ENCODE measurements at places on chromosomes 11 and 22. TPM values are rescaled to one million over a fixed set of nuclear protein-coding genes. Genes with fewer than 3 reads are reported as not detected.

Gene NRGN
- total RNA-seq: 2.2 TPM

DNA sequence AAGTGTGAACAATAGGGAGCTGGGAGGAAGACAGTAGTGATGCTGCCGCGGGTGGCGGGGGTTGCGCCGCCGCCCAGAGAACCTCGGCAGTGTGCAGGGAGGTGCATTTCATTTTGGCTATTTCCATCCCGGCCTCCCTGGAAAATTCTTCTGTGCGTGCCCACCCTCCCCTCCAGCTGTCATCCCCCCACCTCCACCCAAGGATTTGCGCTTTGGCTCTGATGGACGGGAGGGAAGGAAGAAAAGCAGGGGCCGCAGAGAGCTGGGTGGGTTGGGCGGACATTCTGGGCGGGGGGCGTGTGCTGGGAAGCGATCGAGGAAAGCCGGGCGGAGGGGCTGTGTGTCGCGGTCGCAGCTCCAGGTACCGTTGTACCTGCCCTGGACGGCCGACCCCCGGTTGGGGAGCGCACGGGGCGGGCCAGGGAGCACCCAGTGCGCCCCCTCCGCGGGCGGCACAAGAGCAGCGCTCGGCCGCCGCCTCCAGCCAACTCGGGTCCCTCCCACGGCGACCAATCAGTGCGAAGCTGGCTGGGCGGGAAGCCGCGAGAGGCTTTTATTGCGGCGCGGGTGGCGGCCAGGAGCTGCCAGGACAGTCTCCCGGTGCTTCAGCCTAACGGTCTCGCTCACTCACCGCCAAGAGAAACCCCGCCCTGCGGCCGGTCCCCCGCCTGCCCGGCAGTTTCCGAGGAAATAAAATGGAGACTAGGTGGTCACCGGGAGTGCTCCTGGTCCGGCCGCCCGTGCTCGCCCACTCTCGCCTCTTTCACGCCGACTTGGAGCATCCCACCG, 1.6 kb downstream of the NCAM1 start:
- H3K36me3 ChIP-seq: no peaks in the 10 kb centered on the region
- H3K4me3 ChIP-seq: peak overlapping the region; percentile 64
- peak overlapping the region; percentile 83 for H3K27ac ChIP-seq
- peaks cover 5% of the 10 kb centered on the region for H3K4me1 ChIP-seq

DNA sequence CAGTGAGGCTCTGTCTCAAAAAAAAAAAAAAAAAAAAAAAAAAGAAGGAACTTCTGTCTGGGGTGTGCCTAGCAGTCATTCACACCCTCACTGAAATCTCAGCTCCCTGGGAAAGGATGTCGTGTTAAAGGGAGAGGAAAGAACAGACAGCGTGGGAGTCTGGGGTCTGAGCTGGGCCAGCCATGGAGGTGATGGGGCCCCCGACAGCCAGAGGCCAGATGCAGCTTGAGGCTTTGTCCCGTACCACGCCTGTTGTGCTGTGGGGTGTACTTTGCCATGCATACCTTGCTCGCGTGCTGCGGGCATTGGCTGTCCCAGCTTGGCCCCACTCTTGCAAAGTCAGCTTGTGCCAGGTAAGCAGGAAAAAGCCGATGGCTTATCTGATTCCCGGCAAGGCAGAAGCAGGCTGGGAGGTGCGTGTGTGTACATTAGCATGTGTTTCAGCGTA, 4.6 kb downstream of the SYT12 start:
- H3K27ac ChIP-seq: no peak overlapping the region

DNA sequence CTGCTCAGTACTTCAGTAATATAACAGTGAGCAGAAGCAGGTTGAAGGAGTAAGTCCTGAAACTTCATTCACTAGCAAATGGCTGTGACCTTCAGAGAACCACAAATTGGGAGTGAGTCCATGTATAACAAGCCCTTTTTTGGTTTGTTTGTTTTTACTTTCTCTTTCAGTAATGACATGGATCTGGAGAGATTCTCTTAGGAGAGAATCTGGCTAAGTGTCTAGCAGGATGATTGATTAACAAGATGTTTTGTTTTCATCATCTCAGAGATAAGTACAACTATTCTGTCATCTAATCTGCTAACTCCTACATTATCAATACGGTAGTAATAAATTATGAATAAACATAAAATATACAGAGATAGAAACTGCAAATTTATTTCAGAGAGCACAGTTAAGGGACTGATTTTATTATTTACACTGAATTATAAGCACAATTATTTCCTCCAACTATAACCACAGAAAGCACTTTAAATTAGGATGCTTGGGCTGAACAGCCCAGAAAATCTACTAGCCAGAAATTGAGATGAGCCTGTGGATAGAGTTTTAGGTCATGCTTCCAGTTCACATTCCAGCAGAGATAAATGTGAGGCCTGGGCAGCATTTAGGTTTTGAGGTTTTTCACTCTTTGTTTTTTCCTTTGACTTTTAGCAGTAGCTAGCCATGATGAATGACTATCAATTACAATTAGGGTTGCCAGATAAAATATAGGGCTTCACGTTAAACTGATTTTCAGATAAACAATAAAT, 429.3 kb upstream of the FAT3 start:
- no peak for DNase-seq
- no peaks in the 10 kb centered on the region for H3K36me3 ChIP-seq
- no peaks in the 10 kb centered on the region for H3K4me1 ChIP-seq
- no peaks in the 10 kb centered on the region for H3K27me3 ChIP-seq
- H3K4me3 ChIP-seq: no peak overlapping the region
- no peak overlapping the region for H3K27ac ChIP-seq

GRCh38 chr22:36673821-36674220, 29.7 kb downstream of the CACNG2 start:
- H3K4me3 ChIP-seq: no peak overlapping the region
- no peak overlapping the region for H3K27ac ChIP-seq
- no peaks in the 10 kb centered on the region for H3K36me3 ChIP-seq
- no peaks in the 10 kb centered on the region for H3K4me1 ChIP-seq
- no peaks in the 10 kb centered on the region for H3K27me3 ChIP-seq
- no peak for DNase-seq
